ENCODE measurements at places on chromosomes 7 and 10.

DNA sequence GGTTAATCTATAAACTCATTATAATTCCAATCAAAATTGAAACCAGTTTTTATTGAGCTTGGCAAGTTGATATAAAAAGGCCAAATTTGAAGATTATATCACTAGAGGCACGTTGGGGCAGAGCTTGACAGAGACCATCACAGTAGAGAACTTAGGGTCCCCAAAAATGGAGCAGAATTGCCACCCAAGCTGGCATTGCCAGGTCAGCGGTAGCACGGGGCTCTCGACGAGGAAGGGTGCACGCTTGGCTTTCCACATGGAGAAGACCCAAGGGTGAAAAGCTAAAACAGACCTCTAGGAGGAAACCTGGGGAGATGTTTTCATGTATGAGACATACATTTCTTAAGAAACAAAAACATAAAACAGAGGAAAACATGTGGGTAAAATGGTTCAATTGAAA, 4.3 kb upstream of the JAKMIP3 start:
- no peak for DNase-seq

GRCh38 chr10:89332123-89332633, 4.4 kb downstream of the IFIT3 start:
- DNase-seq, result no peak

DNA sequence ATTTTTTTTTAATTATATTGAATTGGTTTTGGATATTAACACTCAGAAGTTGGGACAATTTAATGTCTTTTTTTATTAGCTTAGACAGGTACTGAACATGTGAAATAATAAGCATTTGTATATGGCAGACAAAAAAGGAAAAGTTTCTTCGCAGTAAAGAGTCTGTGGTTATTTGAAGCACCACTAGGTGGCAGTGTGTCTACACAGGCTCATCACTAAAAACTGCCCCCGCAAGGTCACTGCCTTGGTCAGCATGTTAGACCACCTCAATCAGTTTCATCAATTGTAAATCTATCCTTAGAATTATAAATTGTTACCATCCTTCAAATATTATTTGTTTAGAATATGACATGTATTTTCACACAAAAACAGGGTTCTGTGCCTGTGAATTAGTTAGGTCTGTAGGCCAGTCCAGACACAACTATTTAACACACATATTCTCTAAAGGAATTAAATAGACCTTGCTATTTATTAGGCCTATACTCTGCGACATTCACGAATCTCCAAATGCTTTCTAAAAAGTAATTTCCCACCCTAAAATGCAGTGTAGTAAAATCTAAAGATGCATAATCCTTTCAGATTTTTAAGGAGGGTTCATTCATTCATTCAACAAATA, 17.0 kb downstream of the PNLIPRP3 start:
- no peak for DNase-seq

DNA sequence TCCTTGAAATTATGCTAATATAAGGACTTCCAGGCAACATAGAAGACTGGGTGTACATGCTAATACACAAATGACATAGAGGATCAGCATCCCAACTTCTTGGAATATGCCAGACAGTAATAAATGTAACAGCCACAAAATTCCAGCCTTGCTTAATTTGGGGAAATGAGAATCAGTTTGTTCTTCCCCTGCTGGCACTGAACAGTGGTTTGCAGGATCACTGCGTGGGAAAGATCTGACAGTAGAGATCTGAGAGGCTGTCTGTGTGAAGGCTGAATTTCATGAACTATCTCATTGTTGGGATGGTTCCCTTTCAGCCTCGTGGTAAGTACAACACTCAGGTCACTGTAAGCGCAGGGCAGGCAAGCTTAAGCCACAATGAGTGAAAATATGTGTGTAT, 1078.0 kb downstream of the LRMDA start:
- no peak for DNase-seq

DNA sequence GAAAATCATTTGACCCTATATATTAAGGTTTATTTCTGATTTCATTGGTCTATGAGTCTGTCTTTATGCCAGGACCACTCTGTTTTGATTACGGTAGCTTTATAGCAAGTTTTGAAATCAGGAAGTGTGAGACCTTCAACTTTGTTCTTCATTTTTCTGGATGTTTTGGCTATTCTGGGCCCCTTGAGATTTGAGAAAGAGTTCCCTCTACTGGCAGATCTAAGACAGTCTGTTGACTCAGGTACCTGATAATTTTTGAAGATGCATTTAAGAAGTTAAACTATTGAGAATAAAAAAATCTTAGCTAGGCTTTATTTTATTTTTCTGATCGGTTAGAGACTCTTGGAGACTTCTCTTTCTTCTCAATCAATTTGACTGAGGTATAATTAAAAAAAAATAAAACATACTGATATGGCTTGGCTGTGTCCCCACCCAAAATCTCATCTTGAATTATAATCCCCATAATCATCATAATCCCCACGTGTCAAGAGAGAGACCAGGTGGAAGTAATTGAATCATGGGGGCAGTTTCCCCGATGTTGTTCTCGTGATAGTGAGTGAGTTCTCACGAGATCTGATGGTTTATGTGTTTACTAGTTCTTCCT, 209.2 kb downstream of the SNX10 start:
- DNase-seq, result no peak

DNA sequence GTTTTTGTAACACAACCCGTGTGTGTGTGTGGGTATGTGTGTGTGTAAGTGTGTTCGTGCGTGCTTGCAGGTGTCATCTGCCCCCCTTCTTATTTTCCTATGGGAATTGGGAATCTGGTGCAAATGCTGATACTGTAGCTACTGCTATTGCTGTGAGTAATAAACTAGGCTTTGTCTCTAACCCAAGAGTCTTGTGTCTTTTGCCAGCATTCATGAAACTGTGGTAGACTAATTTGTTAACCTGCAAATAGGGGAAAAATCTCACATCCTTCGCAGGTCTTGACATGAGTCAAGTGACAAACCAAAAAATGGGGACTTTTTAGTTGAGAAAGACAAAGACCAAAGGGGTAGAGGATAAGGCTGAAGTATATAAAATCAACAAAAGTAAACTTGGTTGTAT, 57.9 kb upstream of the FAM133B start:
- DNase-seq, result no peak

- DNase-seq, result no peak
These were observed 9.7 kb upstream of the SMIM30 start for GRCh38 chr7:113128031-113128430.

DNA sequence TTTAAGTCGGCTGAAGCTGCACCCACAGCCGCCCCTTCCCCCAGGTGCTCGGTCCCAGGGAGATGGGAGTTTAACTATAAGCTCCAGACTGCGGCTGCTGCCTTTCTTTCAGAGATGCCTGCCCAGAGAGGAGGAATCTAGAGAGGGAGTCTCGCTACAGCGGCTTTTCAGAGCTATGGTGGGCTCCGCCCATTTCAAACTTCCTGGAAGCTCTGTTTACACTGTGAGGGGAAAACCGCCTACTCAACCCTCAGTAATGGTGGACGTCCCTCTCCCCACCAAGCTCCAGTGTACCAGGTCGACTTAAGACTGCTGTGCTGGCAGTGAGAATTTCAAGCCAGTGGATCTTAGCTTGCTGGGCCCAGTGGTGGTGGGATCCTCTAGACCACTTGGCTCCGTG, 135.4 kb downstream of the CXCL12 start:
- DNase-seq, result no peak

- DNase-seq, result no peak
These were observed 64.6 kb upstream of the KCNMA1 start for GRCh38 chr10:77702166-77702565.

GRCh38 chr10:66102756-66103155, 823.1 kb upstream of the LRRTM3 start:
- DNase-seq, result no peak

DNA sequence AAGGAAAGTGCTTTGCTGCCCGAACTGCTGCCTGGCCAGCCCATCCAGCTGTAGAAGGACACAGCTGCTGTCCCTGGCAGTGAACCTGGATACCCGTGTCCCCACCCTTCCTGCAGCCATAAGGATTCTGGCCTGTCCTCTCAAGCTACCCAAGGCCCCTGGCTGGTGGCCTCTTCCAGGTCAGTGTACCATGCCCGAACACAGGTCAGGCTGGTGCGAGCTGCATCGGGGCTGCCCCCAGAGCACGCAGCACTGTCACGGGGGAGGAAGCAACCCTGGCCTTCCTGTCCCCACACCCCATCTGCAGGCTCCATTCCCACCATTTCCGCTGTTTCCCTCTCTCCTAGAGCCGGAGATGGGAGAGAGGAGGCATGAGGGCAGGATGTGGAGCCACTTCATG, 30.5 kb upstream of the PWWP2B start:
- no peak for DNase-seq

DNA sequence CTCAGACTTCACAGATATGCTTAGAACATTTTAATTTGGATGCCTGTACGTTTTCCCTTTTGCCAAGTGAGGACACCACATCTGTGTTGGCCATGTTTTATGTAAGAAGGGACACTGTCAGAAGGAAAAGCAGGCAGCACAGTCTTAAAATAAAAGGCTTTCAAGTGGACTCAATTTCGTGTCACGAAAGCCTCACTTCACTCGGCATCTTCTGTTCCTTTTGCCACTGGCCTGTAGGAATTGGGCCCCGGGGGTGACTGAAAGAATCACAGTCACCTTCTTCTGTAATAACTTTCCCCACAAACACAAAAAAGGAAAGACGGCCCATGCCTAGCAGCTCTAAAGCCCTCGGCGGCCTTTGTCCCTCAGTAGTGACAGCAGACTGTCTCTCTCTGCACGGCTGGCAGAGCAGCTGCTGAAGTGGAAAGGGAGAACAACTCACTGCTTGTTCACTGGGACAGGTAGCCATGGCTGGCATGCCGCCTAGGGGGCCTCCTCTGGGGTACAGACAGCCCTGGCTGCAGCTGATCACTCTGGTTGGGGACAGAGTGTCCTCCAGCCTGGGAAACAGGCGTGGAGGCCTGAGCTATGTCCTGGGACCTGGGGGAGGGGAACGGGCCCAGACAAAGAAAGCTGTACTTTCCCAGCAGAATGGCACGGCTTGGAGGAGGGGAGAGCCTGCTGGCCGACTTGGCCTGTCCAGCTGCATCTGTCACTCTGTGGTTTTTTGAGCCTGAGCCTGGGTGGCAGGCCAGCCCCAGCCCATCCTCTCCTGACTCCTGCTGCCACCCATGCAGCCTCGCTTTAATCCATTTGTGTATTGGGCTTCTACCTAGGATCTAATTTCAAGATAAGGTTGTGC, 4.4 kb downstream of the RASSF4 start:
- DNase-seq, result no peak

DNA sequence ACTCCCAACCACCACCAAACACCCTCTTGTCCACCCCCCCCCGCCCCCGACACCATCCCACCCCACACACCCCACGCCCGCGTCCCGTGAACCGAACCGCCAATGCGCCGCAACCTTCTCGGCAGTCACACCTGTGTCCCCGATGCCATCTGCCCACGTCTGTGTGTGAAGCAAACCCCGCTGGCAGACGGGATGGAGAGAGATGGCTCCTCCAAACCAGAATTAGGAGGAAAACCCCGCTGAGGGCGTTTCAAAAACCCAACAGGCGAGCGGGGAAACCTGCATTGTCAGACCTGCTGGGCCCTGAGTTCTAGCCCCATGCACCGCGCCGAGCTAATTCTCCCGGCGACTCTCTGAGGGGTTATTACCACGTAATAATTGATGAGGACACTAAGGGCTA, 28.6 kb upstream of the KCNK18 start:
- DNase-seq, result no peak

DNA sequence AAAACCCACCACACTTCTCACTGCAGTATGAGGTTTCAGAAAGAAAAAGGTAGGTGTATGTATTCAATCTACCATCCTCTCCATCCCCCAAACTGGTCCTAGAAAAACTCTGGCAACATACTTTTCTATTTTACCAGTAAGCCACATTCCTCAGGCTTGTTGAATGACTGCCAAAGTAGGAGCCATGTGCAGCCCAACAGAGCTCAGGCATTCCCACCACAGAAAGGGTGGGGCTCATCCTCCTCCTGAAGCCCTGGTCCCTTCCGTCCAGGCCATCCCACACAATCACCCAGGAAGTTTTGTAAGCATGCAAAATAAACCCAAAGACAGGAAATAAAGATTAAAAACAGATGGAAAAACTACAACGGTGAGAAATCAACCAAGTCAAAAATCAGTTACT, 57.2 kb downstream of the MAD1L1 start:
- DNase-seq, result no peak

DNA sequence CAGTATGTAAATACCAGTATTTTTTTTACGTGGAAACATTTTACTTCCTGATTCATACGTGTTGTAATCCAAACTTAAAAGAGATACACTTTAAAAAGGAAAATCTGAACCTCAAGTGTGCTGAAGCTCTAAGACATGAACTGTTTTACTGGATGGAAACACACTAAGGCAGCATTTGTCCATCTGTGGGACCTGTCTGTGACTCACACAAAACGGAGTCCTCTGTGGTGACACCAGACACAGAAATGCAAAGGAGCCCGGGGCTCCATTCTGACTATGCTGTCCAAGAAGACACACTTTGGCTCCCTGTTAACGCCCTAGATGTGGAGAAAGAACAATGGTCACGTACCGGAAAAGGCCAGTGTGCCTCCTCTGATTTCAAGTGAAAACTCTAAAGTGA, 23.9 kb downstream of the RNF133 start:
- no peak for DNase-seq

Measured in central memory CD8-positive, alpha-beta T cell (primary cell).